ENCODE measurements at places on chromosomes 4 and X.

- DNase-seq, result no peak
These were observed 82.1 kb downstream of the MAGEB10 start for GRCh38 chrX:27889878-27890277.

DNA sequence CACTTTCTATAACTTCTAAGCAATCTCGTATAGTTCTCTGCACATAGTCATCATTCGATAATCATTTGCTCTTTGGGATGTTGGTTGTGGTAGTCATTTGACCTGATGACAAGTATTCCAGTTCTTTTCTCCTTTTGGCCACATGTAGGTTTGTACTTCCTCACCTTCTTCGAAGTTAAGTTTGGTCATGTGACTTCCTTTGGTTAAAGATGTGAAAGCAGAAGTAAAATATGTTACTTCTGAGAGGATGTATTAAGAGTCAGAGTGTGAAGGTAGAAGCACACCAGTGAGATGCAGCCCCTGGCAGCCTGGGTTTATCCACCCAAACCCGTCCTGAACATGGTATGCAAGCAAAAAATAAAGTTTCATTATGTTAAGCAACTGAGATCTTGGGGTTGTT, 48.9 kb upstream of the ZNF518B start:
- DNase-seq, result no peak

DNA sequence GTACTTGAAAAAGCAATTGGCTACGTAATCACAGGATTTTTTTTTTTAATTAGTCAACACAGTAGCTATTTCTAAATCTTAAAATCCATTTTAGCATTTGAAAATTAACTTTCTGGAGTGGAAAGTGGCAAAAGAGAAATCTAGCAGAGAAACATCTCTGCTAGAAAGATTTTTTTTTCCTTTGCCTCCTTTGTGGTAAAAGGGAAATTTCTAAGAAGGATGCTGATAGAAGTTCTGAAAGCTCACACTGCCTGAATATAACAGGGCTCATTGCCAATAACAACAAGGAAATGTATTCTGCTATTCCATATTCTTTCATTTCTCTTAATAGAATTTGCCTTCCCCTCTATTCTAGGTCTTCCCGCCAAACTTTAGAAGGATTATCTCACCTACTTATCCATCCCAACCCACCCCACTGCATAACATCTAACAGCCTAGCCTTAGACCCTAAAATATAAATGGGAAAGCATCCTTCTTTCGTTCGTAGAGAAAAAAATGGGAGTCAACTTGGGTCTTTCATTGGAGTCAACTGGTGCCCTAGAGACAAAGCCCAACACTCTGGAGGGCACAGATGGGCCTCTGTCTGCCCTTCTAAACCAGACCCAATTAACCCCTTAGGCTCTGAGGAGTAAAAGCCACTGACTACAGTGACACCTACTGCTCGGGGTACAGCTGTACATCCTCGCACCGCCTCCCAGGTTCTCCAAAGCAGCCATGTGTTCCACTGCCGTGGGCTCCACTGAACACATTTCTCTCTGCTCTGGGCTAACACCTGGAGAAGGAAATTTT, 103.9 kb downstream of the MAML3 start:
- no peak for DNase-seq

- DNase-seq, result no peak
These were observed 32.8 kb downstream of the HTT start for GRCh38 chr4:3107271-3107670.

DNA sequence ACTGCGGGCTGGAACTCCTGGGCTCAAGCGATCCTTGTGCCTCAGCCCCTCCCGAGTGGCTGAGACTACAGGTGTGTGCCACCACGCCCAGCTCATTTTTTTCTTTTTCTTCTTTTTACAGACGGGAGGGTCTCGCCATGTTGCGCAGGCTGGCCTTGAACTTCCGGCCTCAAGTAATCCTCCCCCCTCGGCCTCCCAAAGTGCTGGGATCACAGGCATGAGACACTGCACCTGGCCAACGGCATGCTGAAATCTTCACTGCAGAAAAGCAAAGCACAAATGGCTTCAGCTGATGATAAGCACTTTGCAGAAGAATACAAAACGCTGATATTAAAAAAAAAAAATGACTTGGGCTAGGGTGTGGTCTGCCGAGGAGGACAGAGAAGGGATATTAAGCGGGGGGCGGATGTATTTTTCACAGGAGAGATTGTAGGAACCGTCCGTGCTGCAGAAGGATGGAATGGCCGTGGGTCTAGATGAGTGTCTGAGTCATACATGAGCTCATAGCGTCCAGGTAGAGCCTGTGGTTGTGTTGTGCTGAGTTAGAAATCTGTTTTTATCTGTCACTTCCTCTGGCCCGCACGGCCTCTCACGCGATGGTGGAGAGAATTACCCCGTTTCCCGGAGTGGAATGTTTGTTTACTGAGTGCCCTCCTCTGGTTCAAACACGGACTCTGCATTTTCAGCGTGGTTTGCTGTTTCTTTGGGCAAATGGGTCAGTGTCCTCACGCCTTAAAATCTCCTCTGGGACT, 8.5 kb upstream of the AKAP17A start:
- DNase-seq, result peak; percentile 28

- no peak for DNase-seq
These were observed 104.0 kb upstream of the WDR17 start for GRCh38 chr4:175961604-175962003.

DNA sequence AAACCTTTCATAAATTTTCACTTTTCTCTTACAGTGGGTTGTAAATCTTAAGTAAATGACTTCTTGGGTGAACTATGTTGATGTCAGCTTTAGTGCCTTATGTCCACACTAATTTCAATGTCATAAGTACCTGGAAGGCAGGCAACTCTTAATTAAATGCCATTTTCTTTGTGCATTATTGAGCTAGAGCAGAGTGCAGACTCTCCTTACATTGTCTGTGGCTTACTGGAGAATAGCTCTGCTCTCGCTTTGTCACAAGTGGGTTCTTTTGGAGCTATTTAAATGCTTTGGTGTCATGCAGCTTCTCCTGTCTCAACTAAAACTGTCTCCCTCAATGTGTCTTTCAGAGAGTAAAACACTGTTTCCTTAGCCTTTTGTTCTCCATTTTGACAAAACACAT, 411.6 kb downstream of the STIM2 start:
- DNase-seq, result no peak

DNA sequence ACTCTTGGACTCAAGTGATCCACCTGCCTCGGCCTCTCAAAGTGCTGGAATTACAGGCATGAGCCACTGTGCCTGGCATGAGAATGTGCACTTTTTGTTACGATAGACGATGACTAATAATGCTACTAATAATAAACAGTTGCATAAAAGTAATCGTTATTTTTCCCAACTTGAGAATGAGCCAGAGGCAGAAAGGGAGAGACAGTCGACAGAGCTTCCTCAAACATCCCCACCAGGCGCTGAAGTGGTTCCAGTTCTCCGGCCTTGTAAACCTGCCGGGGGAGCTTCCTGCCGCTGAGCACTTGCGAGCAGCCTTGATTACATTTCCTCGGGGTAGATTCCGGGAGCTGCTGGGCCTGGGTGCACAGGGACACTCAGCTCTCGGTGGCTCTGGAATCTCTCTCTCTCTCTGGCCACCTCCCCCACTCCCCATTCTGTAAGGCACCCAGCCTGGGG, 8.9 kb upstream of the HTRA3 start:
- no peak for DNase-seq

DNA sequence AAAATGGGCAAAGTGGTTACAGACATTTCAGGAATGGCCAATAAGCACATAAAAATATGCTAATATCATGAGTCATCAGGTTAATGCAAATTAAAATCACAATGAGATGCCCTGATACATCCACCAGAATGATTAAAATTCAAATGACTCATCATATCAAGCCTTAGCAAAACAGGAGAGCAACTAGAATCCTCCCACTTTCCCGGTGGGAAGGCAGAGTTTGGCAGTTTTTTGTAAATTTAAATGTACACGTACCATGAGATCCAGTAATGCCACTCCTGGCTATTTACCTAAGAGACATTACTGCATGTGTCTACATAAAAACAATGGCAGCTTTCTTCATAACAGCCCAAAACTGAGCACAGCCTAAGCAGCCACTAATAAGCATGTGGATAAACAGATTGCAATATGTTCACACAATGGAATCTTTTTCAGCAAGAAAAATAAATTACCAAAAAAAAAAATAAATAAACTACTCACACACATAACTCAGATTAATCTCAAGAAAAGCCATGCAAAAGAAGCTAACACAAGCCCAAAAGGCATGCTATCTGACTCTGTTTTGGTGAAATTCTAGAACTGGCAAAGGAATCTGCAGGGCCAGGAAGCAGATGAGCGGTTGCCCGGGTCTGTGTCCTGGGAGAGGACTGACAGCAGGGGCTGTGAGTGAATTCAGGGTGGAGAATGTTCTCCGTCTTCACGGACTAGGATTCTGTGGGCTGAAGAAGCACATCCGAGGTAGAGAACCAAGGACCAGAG, 48.8 kb downstream of the AFAP1 start:
- no peak for DNase-seq

DNA sequence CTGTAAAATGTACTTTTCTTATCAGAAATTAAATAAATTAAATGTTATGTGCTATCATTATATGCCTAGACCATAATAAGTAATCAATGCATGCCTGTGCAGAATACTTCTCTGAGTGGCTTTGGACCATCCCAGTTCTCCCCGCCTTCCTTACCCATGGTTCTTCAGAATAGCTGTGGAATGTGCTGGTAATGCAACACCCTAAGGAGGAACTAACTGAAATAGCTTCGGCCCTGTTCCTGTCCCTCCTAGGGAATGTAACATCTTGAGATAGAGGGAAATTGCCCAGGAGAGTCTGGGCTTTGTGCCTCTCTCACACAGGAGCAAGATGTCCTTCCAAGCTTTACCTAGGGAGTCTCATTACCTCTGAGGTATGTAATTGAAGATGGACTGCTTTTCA, 693.6 kb upstream of the HS3ST1 start:
- DNase-seq, result no peak

DNA sequence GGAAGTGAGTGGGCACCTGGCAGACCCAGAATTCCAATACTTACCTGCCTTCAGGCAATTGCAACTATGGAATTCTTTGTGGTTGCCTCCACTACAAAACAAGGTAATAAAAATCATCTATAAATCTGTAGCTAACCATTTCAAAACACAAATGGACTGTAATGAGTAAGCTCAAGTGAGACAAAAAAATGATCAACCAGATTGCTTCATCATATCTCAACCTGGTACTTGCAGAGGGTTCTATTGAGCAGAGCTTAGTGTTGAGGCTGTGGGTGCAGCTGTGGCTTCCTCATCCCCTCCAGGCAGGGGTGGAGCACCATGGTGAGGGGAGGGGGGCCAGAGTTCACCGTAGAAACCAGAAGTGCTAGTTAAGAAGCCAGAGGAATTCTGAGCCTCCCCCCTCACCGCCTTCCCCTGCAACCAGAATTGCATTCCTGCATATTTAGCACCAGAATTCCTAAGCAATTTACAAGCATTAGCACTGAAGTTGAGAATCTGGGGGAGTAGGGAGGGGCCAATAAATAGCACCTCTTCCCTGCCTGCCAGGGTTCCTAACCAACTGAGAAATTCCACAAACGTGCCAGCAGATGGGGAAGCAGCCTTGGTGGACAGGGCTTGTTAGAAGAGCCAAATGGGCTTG, 11.5 kb downstream of the CTAG1A start:
- DNase-seq, result no peak

GRCh38 chr4:128427832-128428366, 140.3 kb upstream of the PGRMC2 start:
- DNase-seq, result no peak

GRCh38 chrX:79156818-79157217, 12.3 kb downstream of the GPR174 start:
- no peak for DNase-seq

DNA sequence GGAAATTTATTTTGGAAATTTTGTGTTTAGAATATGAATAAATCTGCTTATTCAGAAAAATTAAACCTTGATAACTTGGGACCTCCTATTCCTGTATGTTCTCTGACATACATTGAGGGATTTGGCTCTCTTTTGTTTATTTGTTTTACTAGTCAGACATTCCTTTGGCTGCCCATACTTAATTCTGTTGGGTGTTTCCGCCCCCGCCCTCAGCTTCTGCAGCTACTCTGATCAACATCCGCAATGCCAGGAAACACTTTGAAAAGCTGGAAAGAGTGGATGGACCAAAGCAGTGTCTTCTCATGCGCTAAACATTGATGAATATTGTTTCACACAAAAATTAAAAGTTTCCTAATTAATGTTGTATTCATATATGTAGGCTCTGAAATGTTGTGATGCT, 40.5 kb downstream of the RRAGB start:
- no peak for DNase-seq

GRCh38 chrX:102515975-102516941, at the start of gene TMSB15A:
TMSB15A (minus strand) TSS chrX:102516739.
- peak; percentile 19 for DNase-seq

DNA sequence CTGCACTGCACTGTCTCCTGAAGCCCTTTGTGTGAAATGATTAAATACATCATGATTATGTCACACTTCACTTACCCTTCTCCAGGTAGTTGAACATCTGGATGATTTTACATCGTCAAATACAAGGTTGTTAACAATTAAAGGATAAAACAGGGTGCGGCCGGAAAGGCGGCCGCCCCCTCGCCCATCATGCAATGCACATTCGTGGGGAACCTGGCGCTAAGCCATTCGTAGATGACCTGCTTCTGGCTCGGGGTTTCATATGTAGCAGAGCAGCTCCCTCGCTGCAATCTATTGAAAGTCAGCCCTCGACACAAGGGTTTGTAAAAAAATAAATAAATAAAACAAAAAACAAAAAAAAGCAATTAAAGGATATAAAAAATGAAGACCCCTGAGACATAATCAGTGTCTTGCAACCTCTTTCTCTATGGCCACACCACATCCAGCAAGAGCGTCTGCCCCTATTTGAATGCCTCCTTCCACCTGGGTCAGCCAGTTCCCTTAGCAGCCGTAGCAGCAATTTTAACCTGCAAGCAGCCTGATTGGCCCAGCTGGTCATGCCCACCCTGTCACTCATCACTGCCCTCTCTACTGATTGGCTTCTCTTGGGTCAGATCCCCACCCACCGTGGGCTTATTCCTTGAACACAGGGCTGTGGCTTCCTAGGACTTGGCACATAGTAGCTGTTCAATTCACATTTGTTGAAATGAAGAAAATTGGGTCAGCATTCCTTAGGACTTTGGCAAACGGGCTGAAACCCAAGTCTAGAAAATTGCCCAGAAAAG, 147.8 kb upstream of the PSAPL1 start:
- DNase-seq, result no peak

- no peak for DNase-seq
These were observed at the start of gene AMER1 for GRCh38 chrX:64205441-64205734. AMER1 (minus strand) TSS chrX:64205708; CDS start chrX:64193286, 12,422 bp downstream.

Measured in stimulated activated CD8-positive, alpha-beta memory T cell treated with anti-CD3 and anti-CD28 coated beads, Interleukin-2, amount 100 ng/mL, for 1 hour (primary cell).